HAP-1 (cell line): ENCODE measurements at places on chromosomes 1 and 21.

DNA sequence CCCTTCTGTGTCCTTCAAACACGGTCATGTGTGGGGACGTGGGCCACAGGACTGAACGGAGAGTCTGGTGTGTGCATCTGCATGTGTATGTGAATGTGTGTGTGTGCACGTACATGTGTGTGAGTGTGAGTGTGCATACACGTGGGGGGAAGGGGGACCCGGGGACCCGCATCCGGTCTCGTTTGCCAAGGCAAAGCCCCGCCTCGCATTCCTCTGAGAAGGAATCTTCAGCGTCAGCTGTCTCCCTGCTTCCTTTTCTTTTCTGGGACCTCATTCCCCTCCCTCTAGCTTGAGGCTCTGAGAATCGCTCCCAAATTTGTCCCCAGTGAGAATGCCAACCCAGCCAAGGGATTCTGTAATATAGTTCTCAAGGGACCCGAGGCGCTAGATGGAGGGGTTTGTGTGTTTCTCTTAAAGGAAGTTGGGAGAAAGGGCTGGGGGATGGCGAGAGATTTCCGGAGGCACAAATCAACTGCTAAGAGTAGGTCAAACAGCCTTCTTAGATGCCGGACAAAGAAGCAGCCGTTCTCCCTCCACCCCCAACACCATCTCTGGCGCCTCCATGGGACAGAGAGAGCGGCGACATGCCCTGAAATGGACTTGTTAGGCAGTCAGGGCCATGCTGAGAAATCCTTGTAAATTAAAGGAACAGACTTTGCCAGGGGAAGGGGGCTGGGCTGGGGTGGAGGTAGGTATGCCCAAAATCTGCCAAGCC lies 6.6 kb downstream of the IFFO2 start:
- no peak for DNase-seq

GRCh38 chr1:203993256-203993655 lies 79.7 kb upstream of the SOX13 start:
- DNase-seq: no peak

- no peak for DNase-seq
Observed at GRCh38 chr1:200228486-200228885, 181.3 kb downstream of the ZNF281 start.

DNA sequence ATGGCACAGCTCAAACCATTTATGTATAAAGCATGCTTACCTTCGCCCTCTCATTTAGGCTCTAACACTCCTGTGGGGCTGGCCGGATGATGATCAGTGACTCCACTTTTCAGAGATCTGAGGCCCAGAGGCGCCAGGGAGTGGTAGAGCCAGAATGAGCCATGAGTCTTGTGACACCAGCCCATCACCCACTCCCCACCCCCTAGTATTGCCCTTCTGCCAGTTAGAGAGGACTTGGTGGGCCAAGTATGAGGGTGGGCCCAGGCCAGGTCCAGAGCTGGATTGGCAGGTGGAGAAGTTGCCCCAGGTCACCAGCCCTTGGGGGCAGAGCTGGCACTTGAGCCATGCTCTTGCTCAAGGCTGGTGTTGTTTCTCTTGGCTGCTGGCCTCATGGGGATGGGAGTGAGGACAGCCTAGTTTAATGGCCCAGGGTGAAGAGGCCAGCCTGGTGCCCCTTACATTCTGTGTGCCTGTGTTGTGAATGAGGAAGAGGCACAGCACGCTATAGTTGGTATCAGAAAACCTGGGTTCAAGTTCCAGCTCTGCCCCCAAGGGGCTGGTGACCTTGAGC lies 30.2 kb upstream of the TTC4 start:
- DNase-seq: no peak

DNA sequence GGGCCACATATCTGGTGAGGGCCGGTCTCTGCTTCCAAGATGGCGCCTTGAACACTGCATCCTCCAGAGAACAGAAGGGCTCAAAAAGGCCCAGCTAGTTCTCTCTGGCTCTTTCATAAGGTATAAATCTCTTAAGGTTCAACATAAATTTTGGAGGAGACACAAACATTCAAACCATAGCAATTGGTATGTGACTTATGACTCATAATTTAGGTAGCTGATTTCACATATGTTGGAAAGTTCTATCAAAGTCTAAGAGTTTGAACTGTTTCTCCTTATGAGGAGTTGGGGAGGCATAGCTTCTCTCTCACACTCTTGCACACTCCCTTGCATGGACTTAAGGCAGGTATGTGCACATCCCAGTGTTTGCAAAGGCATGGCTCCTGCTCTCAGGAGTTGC lies 5.1 kb upstream of the FYB2 start:
- DNase-seq: no peak

DNA sequence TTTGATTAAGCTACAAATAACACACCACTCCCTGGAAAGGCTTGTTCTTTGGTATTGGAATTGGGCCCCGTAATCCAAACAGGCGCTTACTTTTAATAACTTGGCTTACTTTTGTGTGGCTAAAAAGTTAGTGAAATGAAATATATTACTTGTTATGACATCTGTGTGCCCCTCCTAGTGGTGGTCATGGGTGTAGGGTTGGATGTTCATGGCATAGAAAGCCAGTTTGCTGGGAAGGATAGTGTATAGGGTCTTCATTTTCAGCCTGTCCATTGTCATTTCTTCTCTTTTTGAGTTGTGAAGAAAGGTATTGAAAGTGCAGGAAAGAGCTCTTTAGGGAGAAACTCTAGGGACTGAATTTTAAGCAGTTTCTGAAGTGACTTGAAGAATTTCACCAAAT lies 5.9 kb downstream of the CDC14A start:
- DNase-seq: peak; percentile 7

GRCh38 chr21:33386222-33386784 lies 16.9 kb upstream of the IFNGR2 start:
- peak; percentile 35 for DNase-seq

DNA sequence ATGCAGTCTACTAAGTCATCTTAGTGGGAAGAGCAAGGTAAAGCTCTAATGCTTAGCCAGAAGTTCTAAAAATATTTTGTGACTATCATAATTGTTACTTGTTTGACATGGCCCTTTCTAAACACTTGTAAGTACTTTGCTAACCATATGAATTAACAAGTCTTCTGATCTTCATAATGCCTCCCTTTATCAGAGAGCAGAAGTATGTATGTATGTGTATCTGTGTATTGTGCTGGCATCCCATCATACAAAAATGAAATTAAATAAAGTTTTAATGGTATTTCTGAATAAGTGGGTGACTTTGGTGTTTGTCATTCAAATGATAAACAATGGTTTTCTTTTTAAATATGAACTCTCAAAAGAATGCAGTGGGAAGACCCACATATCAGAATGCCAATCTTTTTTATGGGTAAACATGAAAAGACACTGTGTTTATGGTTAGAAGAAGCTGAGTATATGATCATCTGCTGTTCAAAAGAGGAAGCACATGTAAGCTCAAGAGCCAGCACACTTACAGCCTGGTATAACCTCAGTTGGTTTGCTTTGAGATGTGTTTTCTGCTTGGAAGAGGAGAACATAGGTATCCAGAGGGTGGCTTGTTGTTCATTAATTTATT lies 159.6 kb downstream of the CLEC20A start:
- DNase-seq: no peak

DNA sequence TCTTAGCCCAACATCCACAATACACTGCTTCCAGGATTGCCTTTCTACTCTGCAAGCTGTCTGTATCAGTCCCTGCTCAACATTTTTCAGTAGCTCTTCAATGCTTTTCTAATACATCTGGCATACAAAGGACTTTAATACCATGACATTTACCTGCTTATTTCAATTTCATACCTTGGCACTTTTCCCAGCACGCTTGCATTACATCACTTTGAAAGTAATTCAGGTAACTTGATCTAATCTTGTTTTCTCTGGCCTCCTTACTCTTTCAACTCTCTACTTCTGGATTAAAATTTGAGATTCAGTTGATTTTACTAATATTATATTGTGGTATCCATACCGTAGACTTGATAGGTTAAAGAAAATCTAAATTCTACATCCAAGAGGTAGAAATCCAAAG lies 103.0 kb downstream of the PTGS2 start:
- no peak for DNase-seq

GRCh38 chr1:216293683-216294082 lies 129.6 kb downstream of the USH2A start:
- DNase-seq: no peak

- DNase-seq: no peak
Observed at GRCh38 chr1:112735752-112736151, 20.6 kb upstream of the PPM1J start.

- DNase-seq: no peak
Observed at GRCh38 chr1:167761400-167761799, 39.6 kb downstream of the MPZL1 start.

- DNase-seq: peak; percentile 67
Observed at GRCh38 chr1:9784508-9785133, 39.1 kb downstream of the CLSTN1 start.

DNA sequence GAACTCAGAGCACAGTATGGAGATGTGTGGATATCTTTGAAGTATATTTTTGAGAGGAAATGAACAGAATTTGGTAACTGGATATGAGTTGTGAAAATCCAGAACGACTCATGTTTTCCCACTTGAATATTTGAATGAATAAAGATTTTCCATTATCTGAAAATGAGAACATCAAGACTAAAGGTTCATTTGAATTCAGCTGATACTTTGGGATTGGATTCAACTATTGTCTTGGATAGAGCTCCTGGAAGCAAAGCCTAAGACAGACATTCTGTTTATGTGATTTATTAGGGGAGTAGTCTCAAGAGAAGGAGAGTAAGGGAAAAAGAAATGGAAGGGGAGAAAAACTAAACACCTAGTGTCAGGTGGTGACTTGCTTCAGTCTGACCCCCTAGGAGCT lies 256.0 kb upstream of the LYPLAL1 start:
- no peak for DNase-seq

DNA sequence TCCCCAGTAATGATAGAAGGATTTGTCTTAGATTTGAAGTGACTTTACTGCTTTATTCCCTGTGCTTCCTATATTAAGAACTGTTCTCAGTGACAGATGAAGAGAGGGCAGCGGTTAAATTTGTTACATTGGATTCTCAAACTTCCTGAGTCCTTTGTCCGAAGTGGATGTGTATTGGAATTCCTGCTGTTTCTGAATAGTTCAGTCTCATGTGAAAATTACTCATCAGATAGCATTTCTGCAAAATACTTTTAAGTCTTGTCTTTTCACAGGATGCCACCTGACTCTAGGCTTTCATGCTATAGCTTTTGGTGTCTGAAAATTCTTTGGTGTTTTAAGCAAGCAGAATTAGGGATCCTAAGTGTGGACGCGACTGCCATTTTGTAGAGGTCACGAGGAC lies 83.6 kb downstream of the PRDM2 start:
- no peak for DNase-seq

DNA sequence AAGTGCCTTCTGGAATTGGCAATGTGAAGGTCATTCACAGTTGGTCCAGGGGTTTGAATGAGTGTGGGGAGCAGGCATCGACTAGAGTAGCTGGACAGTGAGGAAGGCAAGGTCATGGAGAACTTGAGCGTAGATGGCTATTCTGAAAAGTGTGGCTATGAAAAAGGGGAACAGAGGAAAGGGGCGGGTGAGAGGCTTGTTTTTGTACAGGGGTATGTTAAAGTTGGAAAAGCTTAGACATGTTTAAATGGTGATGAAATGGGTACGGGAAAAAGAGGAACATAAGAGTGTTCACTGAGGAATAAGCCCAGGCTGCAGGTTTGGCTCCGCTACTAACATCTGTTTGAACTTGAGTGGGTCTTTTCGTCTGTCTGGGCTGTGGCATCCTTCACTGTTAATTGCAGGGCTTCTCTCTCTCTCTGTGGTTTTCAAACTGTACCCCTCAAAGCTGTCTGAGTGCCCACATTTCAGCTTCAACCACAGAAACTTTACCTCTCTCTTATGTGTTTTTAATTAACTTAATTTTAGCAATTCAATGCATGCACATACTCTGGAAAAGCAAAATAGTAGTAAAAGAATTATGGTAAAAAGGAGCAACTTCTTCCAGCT lies 70.8 kb upstream of the COA6 start:
- no peak for DNase-seq

GRCh38 chr1:113142791-113143190 lies 69.8 kb downstream of the LRIG2 start:
- DNase-seq: no peak

DNA sequence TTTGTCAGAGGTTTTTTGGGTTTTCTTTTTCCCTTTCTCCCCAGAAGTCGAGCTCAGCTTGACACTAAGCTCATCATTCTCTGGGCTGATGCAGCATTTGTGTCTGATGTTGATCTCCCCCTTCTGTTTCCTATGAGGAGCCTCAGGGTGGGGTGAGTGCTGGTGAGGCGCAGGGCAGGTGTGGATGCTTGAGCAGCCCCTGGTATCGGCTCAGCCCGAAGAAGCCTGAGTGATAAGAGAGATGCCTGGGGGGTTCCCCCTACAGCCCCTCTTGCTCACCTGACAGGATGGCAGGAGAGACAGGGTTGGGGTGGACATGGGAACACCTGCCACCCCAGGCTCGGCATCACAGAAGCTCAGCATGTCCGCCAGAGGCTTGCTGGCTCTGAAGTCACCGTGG lies 239.0 kb downstream of the RHOU start:
- no peak for DNase-seq

DNA sequence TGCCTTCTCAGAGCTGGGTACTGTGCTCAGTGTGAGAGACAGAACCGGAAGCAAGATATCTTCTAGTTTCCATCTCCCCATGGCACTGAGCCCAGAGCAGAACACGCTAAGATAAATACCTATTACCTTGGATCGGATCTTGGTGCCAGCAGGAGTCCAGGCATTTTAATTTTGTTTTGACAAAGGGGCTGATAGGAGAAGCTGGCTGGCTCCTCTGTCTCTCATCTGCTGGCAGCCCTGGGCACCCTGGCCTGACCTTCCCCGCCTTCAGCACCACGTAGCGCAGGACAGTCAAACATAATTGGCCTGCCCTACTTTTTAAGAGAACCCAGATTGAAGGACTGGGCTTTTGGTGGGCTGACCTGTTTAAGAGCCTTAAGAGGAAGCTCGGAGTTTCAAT lies 160.7 kb upstream of the KLHDC7A start:
- DNase-seq: no peak

DNA sequence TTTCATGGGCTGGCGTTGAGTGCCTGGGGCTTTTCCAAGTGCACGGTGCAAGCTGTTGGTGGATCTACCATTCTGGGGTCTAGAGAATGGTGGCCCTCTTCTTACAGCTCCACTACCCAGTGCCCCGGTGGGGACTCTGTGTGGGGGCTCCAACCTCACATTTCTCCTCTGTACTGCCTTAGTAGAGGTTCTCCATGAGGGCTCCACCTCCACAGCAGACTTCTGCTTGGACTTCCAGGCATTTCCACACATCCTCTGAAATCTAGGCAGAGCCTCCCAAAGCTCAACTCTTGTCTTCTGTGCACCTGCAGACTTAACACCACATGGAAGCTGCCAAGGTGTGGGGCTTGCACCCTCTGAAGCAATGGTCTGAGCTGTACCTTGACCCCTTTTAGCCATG lies 82.1 kb downstream of the CCDC18 start:
- DNase-seq: no peak

GRCh38 chr1:143611159-143611558 lies 360.6 kb downstream of the FAM72C start:
- peak; percentile 20 for DNase-seq

- no peak for DNase-seq
Observed at GRCh38 chr21:44765231-44766013, 36.2 kb downstream of the UBE2G2 start.
